GM23248 (cell line): ENCODE measurements at places on chromosomes 4 and X.

DNA sequence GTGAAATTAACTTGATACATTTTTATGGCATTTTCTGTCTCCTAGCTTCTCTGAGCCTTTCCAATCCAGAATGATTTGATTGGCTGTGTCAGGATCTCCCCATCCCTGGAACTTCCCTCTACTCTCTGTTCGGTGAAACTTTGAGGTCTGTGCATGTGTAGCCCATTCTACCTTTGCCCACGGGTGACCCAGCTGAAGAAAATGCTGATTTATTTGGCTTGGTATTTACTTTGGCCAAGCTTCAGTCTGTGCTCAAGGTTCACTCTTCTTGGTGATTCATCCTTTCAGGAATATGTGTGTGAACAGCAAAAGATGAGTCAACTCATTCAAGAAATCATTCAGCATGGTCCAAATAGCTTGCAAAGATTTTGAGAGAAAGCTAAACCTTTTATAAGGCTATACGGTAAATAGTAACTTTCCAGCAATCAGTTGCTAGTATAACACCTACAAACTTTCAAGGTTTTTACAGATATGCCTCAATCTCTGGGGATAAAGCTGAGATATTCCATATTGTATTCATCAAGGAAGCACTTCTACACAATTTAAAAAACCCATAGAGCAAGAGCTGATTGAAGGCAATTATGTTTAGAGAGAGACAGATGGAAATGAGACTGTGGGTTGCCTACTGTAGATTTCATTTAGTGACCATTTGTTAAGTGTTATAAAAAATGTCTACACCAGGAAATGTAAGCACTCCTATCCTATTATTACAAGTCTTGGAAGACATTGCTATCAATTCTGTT, 233.9 kb upstream of the CXXC4 start:
- DNase-seq: peak; percentile 60

DNA sequence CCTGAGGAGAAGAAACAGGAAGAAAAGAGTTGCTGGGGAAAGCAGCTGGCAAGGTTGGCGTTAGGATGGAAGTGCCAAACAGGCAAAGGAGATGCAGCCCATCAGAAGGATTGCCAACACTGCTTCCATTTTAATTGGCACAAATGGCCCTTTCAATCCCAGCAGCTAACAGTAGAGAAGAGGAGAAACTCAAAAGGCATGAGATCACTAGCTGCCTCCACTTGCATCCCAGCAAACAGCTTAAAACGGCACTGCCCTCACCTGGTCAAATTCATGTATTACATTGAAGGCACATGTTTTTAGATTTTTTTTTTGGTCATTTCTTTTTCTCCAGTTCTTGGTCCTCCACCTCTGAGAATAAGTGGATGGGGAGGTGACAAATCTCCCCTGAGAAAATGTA, 14.9 kb upstream of the LOC101059915 start:
- DNase-seq: peak; percentile 67

GRCh38 chr4:114378305-114378903, 220.2 kb upstream of the UGT8 start:
- peak; percentile 78 for DNase-seq

GRCh38 chr4:81436941-81437574, 34.6 kb downstream of the RASGEF1B start:
- no peak for DNase-seq

GRCh38 chr4:159206427-159206871, 103.6 kb downstream of the RAPGEF2 start:
- no peak for DNase-seq

DNA sequence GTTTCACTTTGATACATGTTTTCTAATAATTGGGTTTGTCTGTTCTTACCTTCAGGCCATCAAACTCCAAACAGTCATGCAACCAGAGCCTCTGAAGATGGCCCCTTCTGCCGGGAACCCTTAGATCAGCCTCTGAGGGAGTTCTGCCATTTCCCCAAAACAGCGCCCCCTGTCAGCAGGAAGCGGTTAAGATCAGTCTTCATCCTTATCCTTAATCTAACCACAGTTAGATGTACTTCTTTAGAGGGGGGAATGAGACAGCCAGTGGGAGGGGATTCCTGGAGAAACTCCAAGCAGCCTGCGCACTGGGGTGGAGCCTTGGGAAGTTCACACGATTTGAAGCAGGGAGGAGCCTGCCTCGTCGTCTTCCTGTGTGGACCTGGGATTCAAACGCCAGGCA, 185.4 kb downstream of the INPP4B start:
- no peak for DNase-seq
